Activated CD4-positive, alpha-beta T cell treated with anti-CD3 and anti-CD28 coated beads, Interleukin-2, amount 10 ng/mL, durations not matched to agents 7 days and 5 days (primary cell): ENCODE measurements at places on chromosomes 5 and 9.

DNA sequence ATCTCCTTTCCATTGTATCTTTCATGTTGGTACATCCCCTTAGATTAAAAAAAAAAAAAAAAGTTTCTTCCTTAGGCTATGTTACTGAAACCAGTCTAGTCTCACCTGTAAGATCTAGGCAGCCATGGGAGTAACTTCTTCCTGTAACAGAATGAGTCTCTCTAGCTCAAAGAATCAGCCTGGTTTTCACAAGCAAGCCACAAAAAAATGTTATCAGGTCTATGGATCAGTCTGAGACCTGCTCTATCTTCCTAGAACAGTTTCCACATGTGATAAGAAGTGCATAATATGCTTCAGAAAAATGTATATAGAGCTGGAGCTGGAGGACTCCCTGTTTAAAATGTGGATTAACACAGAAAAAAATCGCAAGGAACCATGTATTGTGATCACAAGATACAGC is 53.8 kb downstream of the ARRDC3 start:
- DNase-seq = peak; percentile 11

- DNase-seq = no peak
Measured at GRCh38 chr5:141101059-141101458, 786 bp downstream of the PCDHB3 start.

- DNase-seq = no peak
Measured at GRCh38 chr5:172940268-172941066, 18.8 kb upstream of the RPL26L1 start.

DNA sequence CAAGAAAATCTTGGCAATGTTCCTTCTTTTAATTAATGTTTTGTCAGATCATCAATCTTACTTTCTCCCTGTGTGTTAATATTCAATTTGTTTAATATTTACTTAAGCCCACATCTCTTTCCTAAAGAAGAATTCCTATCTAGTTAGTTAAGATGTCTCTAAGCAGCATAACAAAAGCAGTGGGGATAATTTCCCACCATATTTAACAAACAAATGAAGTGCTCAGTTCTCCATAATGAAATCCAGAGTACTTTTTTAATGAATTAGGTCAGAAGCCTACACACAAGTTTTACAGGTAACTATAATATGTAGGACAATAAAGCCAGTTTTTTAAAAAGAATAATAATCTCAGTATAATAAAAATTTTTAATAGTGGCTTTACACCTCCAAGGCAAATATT is 1918.8 kb downstream of the EFNA5 start:
- DNase-seq = no peak

DNA sequence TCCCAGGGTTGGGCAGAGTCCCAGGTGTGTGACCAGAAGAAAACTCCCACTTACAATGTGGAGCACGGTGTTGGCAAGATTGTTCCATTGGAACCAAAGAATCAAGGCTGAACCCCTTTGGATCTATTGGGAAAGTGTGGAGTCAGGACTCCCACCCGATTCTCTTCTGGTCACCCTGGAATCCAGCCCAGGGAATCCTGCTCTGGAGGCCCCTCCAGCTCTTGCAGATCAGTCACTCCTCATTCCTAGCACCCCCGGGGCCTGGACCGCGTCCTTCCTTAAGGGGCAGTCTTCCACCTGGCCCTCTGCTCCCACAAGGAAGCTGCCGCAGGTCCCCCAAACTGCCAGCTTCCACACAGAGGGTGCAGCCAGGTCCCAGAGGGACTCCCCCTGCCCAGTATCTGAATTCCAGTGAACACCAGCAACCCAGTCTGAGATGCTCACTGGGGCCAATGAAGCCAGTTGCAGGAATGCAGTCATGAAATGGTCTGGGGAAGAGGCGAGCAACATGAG is 170.1 kb downstream of the GADD45G start:
- DNase-seq = no peak

- no peak for DNase-seq
Measured at GRCh38 chr9:130352081-130352480, 86.5 kb downstream of the HMCN2 start.

- DNase-seq = peak; percentile 54
Measured at GRCh38 chr9:4970970-4971641, 14.0 kb upstream of the JAK2 start.

DNA sequence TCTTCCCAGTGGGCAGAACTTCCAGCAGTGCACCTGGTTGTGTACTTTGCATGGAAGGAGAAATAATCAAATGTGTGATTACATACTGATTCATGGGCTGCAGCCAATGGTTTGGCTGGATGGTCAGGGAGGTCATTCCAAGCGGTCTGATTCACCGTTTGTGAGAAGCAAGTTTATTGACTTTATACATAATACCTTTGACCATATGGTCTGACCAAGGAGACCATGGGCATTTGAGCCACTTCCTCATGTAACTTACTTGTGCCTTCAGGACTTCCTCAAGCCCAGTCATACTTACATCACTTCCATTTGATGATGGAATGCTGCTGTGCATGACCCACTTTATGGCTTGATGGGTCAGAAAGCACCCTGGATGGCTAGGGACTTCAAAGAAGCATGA is 41.1 kb downstream of the DAP start:
- no peak for DNase-seq

- DNase-seq = no peak
Measured at GRCh38 chr5:149019679-149020078, 43.2 kb downstream of the SH3TC2 start.

DNA sequence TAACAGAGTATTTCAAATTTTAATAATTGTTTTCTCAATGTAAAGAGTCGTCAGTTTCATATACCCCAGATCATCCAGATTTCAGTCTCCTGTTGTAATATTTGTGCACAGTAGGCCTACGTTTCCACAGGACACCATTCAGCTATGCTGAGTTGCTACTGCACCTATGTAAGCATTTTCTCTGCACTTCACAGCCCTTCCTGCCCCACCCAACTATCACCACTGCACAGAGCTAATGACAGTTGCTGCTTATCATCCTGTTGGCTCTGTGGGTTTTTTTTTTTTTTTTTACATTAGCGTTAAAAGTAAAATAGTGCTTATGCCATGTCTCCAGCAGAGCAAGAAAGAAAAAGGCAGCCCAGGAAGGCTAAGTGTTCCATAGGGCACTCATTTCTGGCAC is 5.9 kb upstream of the PRKACG start:
- peak; percentile 76 for DNase-seq

DNA sequence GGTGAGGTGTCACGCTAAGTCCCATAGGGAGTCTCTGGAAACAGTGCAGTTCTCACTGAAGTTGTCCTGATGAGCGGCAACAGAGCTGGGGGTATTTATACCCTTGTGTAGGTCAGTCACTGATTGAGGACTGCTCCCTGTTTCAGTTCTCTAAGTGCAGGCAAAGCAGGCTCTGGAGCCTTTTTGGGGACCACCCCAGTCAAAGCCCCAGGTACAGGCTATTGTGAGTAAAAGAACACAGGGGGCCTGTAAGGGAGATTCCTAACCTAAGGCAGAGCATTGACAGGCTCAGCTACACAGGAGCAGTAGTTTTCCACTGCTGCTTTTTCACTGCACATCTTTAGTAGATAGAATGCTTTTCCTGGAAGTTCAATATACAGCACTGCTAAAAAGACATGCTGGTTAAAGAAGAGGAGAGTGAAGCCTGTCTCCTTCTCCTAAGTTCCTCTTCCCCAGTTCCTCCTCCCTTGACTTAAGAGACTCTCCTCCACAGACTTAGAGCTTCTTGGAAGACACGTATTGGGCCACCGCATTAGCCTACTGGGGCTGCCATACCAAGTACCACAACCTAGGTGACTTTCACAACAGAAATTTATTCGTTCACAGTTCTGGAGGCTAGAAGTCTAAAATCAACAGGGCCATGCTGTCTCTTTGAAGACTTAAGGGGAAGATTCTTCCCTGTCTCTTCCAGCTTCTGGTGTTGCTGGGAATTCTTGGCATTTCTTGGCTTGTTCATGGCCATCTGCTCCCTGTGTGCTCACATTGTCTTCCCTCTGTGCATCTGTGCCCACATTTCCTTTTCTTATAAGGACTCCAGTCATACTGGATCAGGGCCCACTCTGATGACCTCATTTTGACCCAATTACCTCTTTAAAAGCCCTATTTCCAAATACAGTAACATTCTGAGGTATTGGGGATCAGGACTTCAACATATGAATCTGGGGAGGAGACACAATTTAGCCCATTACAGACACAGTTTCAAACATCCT is 221.0 kb downstream of the ESM1 start:
- DNase-seq = no peak

DNA sequence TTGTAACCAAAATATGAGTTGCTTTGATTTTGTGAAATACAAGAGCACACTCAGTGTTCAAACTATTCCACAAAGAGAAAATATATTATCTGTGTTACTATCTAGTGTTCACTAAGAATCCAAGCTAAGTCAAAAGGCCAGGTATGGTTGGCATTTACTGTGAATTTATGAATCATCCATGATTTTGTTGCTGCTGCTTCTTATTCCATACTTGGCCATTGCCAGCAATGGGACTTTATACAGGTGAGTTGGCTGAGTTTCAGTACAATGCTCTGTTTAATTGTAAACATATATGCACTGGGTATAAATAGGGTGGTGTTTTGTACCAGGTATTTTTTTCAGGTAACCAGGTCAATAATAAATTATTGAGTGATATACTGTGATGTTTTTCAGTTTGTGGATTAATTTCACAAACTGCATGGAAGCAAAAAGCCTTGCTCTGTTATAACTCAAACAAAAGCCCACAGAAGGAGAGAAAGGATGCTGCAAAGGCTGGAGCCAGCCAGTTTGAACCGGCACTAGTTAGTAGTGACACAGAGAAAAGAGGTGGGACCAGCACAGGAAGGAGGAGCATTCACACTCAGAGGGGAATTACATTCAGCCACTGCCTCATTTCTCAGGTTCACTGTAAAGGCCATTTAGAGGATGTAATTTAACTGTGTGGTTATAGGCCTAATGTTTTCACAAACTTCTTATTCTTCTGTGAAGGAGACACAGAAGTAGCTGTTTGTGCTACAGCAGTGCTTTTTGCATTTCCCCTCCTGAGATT is 381.8 kb downstream of the ADGRV1 start:
- DNase-seq = peak; percentile 41

DNA sequence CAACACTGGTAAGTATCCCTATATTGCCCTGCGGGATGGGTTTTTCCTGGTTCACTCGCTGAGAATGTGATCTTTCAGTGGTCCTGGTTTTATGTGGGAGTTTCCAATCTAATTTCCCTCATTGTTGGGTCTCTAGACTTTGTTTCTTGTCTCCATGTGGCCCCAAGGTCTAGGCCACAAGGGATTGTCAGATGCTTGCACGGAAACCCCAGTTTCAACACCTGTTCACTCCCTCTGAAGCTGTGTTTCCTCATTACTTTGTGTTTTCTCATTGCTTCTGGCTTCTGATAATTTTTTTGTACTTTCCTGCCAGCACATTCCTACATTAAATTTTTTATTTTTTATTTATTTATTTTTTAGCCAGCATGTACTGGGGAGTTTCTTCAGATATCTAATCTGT is 191.5 kb downstream of the TTLL11 start:
- no peak for DNase-seq
